AG08395 (cell line): ENCODE measurements at places on chromosomes 3 and 15.

GRCh38 chr3:66602691-66603090 lies 101.9 kb upstream of the LRIG1 start:
- DNase-seq = no peak

DNA sequence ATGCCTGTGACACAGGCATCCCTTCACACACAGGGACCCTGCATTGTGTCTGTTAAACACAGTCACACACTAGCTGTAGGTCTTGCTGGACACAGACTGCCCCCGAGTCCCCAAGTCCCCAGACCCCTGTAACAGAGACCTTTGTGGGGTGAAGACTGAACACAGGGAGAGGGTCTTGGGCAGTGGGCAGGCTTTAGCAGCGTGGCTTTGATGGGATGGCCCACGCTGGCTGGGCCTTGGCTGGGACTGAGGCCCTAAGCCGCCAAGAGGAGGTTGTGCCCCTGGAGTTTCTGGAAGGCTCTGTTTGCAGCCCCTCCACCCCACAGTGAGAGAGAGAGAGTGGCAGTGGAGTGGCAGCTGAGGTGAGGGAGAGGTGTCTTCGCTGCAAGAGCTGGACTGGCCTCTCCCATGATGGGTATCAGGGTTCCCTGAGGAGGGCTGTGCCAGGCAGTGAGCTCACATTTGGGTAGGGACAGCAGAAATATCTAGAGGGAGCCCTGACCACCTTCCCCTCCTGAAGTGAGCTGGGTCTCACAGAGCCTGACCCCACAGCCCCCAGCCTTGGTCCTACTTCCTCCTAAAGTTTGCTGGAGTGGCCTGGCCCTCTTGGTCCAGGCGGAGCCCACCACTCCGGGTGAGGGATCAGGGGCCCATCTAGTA lies 635 bp upstream of the VILL start:
- no peak for DNase-seq

DNA sequence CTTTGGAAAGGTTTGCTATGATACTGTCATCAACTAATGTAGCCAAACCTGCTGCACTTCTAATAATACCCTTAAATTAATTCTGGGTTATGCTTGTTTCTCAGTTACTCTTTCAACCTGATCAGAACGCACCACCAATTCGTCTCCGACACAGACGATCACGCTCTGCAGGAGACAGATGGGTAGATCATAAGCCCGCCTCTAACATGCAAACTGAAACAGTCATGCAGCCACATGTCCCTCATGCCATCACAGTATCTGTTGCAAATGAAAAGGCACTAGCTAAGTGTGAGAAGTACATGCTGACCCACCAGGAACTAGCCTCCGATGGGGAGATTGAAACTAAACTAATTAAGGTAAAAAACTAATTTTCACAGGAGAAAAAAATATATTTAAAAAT lies 7.9 kb upstream of the RPLP1 start:
- no peak for DNase-seq

- DNase-seq = peak; percentile 31
Measured at GRCh38 chr3:61936344-61936937, 375.1 kb downstream of the PTPRG start.
